ENCODE measurements at places on chromosomes 16 and 17.

- DNase-seq: no peak
Measured at GRCh38 chr16:69709456-69710084, 16.8 kb downstream of the NQO1 start.

DNA sequence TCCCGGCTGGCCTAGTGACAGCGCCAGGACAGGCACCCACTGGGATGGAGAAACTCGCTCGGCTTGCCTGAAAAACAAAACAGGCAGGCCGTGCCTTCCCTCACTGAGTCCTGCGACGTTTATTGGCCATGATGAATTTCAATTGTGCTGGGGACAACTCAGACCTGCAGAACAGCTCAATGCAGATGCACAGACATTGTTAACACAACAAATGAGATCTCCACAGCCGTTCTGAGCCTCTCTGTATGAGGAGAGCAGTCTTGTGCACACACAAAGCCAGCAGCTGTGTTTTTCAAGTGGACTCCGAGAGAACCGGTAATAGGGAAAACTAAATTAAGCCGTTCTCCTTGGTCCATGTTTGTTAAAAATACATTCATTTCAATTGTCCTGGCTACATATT lies 15.9 kb downstream of the SHISA6 start:
- DNase-seq: no peak

DNA sequence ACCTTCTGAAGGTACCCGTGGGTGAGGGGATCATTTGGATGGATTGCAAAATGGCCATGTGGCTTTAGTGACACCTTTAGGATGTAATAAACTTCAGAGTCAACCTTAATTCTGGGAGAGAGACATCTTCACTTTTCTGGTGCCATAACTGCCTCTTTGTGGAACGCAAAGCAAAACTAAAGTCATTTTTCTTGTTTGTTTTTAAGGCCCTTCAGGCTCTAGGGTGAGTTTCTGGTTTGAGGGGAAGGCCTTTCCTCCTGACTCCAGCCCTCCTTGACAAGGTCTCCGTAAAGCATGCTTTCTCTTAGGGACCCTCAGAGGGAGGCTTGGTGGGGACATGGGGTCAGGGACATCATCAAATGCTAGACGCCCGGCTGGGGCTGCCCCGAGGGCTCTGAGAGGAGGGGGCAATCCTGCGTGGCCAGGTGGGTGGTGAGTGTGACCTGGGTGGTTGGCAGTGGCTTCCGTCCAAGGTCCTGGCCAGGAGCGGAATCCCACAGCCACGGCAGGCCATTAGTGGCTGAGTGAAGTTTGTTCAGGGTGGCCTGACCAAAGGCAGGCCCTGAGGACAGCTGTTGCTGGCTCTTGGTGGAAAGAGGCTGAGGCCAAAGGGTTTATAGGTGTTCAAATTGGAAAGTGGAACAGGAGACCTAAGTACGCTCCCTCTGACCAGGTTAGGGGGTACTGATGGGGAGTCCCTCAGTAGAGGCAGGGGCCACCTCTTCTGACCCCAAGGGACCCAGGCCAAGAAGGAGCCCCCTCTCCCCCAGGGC lies 112.2 kb downstream of the METRNL start:
- DNase-seq: no peak

- DNase-seq: no peak
Measured at GRCh38 chr16:69434066-69434465, 9.6 kb downstream of the CYB5B start.

- DNase-seq: no peak
Measured at GRCh38 chr17:1709403-1709951, 700 bp downstream of the TLCD2 start.

GRCh38 chr16:83692224-83692623 lies 115.6 kb upstream of the HSBP1 start:
- no peak for DNase-seq

DNA sequence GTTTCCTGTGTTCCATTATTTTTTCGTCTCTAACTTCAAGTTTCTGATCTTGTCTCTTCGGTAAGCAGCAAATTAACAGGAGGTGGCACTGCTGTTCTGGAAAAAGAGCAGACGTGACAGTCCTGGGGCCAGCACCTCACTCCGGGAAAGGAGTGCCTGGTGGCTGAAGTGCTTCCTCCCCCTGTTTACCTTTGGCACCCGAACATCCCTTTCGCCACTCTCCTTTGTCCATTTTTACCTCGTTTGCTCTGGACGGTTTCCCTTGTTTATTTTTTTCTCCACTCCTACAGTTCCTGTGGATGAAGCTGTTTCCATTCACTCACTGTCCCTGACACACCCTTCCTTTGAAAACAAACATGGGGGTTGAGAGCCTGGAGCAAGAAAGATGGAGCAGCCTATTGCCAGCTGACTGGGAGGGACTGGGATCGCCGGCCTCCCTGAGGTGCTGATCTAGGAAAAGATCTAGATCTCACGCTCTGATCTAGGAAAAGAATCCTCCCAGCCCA lies 12.6 kb downstream of the SAP30BP start:
- no peak for DNase-seq

- DNase-seq: no peak
Measured at GRCh38 chr17:42249681-42250446, 26.3 kb downstream of the STAT5B start.

DNA sequence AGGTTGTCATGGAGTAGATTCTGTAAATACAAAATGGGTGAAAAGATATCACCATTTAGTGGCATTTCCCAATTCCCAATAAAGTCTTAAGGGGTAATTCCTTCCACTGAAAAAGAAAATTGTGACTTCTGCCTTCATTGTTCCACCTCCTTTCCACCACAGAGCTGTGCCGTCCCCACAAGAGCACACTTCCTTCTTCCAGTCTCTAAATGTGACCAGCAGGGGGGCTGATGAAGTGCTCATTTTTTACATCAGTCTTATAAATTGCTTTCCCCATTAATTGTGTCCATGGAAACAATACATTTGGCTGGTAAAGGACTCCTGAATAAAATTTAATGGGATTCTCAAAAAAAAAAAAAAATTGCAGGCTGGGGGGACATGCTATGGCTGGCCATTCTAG lies 260.8 kb upstream of the PSMD7 start:
- no peak for DNase-seq

GRCh38 chr16:86748652-86749051 lies 170.3 kb downstream of the FOXL1 start:
- no peak for DNase-seq

- no peak for DNase-seq
Measured at GRCh38 chr16:79845734-79846135, 245.2 kb upstream of the MAF start.

GRCh38 chr16:64391063-64391600 lies 730.7 kb downstream of the CDH11 start:
- no peak for DNase-seq

DNA sequence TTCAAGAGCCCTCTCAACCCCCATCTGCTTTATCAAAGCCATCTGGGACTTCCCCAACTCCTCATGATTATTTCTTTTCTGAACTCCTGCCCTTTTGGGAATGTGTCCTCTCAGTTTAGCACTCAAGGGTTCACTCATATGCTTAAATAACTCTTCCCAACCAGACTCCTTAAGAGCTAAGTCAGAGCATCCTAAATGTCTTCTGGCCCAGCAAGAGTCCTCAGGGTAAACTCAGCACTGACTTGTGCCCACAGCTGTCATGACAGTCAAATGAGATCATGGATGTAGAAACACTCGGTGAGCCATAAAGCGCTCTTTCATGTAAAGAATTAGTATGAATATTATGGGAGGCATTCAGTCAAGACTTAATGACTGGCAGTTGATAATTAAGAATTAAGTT lies 85.9 kb downstream of the TEX14 start:
- no peak for DNase-seq

DNA sequence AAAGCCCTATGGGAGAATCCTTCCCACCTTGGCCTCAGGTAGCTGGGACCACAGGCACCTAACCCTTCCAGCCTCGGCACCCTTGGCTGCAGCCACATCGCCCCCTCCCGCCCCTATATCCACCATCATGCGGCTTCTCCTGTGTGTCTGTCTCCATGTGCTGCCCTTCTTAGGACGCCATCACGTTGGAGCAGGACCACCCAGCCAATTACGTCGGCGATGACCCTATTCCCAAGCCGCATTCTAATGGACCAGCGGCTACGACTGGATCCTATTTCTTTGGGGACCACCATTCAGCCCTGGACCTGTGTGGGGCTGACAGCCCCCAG lies 3.3 kb upstream of the CCDC57 start:
- DNase-seq: no peak

DNA sequence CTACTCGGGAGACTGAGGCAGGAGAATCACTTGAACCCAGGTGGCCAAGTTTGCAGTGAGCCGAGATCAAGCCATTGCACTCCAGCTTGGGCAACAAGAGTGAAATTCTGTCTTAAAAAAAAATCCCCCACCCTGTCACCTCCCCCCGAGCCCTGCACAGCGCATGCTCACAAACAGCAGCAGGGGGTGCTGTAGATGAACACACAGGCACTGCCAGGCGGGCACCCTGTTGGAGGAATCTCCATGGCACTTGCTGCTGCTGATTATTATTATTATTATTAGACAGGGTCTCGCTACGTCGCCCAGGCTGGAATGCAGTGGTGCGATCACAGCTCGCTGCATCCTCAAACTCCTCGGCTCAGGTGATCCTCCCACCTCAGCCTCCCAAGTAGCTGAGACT lies 24.6 kb downstream of the FZD2 start:
- no peak for DNase-seq
